ENCODE measurements at places on chromosomes 2 and 18.

- DNase-seq: no peak
Measured at GRCh38 chr2:215825707-215826106, 187.6 kb downstream of the MREG start.

DNA sequence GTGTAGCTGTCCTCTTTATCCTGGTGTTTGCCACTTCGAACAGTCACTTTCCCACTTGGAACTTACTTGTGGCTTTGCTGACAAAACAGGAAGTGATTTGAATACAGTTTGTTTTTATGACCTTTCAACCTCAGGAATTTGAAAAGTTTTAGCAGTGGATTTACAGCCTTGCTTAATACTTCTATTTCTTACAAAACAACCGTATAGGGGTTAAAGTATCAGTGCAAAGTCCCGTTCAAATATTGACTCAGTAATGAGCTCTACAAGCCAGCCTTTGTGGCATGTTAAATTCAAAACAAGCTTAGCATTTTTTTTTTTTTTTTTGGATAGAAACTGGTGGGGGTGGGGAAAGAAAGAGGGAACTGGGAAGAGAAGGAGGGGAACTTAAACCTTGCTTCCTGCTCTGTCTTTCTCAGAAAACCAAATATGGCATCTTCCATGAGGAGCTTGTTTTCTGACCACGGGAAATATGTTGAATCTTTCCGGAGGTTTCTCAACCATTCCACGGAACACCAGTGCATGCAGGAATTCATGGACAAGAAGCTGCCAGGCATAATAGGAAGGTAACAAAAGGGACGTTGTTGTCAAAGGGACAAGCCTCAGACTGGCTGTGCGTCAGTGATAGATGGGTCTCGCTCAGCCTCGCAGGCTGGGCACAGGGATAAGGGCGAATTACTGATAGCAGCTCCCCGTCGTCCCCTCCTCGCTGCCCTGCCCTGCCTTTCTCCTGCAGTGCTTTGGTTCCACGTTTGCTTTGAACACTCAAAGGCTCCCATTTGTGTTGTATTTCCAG lies at the start of gene HNMT:
TSS of gene HNMT (plus strand) at position 408 of the 793 bp plus-strand sequence. CDS start at position 427, 19 bp downstream.
- DNase-seq: no peak

DNA sequence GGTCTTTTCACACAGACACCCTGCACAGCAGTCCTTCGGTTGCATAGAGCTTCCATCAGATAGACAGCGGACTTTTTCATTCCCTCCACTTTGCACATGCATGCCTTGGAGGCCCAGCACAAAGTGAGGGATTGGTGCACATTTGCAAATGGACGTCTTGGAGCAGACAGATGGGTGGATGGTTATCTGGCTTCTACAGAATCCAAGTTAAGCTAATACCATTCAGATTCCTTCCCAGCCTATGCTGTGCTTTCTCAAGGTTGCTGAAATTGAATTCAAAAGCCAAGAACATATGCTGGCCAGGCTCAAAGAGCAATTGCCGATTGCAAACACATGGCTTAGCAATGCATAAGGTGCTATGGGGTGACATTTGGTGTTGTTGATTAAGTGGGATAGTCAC lies 186.4 kb downstream of the VAPA start:
- DNase-seq: no peak

- no peak for DNase-seq
Measured at GRCh38 chr2:190583507-190584337, 49.2 kb upstream of the NEMP2 start.

- DNase-seq: no peak
Measured at GRCh38 chr2:158323381-158323780, 133.2 kb downstream of the CCDC148 start.

DNA sequence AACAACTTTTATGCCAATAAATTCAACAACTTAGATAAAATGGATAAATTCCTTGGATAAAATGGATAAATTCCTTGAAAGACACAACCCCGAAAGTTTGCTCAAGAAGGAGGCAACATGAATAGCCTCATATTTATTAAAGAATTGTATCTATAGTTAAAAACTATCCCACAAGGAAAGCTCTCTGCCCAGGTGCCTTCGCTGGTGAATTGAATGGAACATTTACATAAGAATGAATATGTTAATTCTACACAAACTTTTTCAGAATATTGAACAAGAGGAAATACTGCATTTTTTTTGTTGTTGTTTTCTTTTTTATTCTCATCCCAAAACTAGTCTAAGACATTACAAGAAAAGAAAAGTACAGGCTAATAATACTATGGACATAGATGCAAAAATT lies 805.3 kb upstream of the RAB6C start:
- no peak for DNase-seq

GRCh38 chr2:150919901-150920300 lies 341.8 kb downstream of the RBM43 start:
- no peak for DNase-seq

GRCh38 chr18:58228762-58229161 lies 184.7 kb downstream of the NEDD4L start:
- no peak for DNase-seq

- no peak for DNase-seq
Measured at GRCh38 chr2:28577791-28578680, 82.2 kb downstream of the PLB1 start.

- no peak for DNase-seq
Measured at GRCh38 chr2:106629981-106630380, 142.8 kb downstream of the CD8B2 start.

DNA sequence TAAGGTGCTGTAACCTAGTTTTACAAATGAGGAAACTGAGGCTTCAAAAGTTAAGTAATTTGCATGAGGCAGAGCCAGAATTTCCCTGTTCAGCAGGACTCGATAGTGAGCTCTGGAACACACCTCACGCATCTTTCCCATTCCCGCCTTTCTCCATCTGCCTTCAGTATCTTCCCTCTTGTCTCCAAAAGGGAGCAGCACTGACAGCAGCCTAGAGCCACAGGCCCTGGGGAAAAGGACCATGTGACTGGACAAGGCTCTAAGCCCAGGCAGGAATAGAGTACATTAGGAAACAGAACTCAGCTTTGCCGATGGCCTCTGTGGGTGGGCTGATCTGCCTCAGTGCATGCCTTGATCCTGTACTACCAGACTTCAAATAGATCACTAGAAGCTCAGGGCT lies 21.5 kb downstream of the GPR155 start:
- no peak for DNase-seq

DNA sequence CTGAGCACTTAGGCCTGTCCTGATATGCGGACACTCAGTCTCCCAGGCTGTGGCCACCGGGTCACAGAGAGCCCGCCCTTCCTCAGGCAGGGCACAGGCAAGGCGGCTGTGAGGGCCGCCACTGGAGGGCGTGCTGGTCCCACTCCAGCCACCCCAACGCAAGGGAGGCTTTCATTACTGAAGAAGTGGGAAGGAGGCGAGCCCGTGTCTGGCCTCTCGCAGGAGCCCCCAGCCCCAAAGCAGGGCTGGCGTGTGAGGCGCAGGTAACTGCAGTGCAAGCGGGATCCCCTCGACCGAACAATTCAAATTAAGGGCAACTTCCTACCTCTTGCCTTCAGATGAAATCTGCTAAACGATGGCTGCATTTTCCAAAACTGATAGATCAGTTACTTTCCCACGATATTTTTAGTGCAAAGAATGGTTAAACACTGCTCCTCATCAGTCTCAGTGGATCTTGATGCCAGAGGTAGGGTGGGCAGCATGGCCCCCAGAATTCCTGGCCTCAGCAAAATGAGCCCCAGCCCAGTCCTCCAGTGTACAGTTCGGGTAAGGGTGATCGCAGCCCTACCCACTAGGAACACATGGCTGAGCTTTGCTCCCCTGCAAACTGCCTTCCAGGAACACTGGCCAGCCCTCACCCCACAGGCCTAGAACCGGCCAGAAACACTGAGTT lies 97.2 kb downstream of the SEPTIN10 start:
- peak; percentile 64 for DNase-seq

DNA sequence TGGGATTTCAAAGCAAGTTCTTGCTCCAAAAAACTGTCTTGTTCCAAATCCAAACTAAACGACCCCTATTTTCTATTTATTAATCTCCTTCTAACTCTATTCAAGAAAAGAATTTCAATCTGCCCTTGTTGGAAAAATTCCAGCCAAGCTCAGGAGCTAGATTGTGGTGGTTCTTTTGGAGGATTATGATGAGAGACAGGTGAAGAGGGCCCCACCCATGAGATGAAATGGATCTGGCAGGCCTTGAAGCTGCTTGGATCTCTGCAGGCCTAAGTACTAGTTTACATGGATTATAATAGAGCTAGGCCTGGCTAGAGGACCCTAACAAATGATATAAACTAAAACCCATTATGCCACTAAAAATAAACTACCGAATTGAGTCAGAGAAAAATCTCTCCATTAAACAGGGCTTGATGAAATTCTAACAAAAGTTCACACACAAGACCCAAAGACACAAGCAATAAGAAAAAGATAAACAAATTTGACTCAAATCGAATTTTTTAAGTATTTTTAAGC lies 101.6 kb downstream of the GFPT1 start:
- DNase-seq: no peak

DNA sequence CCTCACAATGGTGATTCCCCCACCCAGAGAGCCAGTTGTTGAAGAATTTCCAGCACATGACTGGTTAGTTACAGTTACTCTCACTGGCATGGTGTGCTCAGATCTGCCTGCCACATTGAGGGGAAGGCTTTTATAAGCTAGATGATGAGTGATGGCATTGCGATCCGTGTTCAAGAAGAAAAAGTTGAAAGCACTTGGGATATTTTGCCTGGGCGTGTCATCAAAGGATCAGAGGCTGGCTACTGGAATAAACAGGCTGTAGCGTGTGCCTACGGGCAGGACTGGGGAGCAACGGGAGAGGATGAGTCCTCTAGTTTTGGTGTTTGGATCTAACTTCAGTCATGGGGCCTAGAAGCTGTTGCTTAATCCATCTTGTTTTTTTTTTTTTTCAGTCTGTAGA lies 175.0 kb downstream of the SETBP1 start:
- no peak for DNase-seq

All from MM.1S (cell line).